Colonic mucosa (tissue), 4 donors: ENCODE measurements at places on chromosomes 2 and 18.

DNA sequence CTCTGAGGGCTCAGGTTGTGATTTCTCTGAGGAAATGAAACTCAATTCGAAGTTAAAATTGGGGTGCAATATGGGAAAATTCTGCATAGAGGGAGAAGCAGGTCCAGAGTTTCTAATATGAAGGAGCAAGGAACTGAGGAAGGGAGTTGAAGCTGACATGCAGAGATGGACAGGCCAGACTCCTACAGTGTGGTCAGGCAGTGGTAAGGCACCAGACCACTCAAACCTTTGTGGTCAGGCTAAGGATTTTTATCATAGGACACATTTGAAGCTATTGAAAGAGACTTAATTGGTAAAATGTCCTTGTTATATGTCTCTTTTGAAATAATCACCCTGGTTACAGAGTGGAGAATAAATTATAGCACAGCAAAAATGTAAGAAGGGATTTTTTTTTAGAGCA lies 1074.8 kb upstream of the CDH2 start:
- DNase-seq: no peak

DNA sequence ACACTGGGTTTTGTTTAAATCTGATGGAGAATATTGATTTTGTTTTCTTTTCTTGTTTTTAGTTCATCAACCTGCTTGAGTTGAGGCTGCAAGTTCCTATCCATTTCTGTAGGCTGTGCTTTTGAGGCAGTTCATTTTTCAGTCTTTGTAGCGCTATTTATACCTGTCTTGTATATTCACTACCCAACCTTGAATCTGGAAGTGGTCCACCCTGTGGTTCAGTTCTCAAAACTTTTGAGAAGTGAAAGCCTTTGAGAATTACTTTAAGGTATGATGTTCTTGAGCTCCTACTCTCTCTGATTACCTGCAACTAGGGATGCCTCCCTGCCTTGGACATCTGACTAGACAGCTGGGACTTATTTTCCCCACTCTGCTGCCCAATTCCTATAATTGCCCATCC lies 53.5 kb upstream of the KCNE4 start:
- no peak for DNase-seq

GRCh38 chr2:19767899-19768298 lies 133.9 kb downstream of the TTC32 start:
- DNase-seq: no peak

DNA sequence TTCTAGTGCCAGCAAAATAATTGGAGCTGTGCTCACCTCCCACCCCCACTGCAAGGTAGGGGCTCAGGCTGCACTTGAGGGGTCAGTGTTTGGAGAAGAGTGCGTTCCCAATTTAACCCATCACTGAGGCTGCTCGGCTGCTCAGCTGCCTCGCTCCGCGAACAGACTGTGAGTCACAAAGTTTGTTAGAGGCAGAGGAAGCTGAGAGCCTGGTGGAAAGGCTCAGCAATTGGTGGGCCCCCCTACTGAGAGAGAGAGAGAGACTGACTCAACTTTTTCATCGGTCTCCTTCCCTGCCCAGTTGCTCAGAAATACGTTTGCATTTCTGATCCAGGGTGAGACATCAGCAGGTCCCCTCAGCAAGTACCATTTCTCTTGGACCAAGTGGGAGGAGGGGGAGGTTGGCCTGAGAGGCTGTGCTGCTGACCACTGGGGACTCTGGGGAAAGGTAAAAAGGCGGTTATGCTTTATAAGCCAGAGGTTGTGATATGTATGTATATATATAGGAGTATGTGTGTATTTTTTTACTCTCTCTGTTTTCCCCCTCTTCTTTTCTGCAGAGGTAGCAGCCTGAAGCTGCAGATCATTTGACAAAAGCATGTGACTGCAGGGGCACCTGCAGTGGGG lies 1.5 kb downstream of the EFR3B start:
- DNase-seq: no peak

DNA sequence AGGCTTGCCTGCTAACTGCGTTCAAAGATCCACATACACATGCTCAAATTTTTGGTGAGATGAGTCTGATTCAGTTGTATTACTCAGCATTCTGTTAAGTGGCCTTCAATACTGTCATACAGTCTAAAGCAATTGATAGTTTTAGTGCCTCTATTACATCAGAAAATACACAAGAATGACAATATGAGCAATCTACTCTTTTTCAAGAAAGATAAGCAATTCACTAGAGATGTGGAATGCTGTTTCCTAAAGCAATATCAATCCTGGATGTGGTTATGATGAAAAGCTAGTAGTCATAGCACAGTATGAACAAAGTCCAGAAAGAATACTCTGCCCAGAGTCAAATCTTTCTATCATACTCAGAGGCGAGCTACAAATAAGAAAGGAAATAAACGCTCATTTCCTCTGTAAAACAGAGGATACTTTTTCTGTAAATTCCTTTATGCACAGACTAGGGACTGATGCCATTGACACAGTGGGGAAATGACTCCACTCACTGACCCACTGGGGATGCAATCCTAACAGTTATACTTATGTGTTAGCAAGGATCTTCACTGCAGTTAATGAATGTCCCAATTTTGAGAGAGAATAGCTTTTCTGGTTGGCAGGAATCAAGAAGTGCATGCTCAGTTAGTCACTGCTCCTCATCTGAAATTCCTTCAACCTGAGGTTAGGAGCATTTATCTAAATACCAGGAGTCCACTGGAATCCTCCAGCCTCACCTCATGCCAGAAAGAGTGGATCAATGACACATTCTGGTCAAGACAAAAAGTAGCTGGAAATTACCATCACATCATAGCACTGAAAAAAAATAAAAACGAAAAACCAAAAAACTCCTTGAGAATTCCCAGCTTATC lies 83.3 kb downstream of the PDE11A start:
- no peak for DNase-seq

- no peak for DNase-seq
These were observed 437.4 kb upstream of the MC4R start for GRCh38 chr18:60809937-60810336.

GRCh38 chr2:86020984-86021383 lies 84.7 kb downstream of the POLR1A start:
- DNase-seq: peak; percentile 38

- DNase-seq: no peak
These were observed 271.2 kb upstream of the SETBP1 start for GRCh38 chr18:44409515-44409914.

GRCh38 chr2:68429311-68429826 lies 37.7 kb downstream of the FBXO48 start:
- DNase-seq: no peak

DNA sequence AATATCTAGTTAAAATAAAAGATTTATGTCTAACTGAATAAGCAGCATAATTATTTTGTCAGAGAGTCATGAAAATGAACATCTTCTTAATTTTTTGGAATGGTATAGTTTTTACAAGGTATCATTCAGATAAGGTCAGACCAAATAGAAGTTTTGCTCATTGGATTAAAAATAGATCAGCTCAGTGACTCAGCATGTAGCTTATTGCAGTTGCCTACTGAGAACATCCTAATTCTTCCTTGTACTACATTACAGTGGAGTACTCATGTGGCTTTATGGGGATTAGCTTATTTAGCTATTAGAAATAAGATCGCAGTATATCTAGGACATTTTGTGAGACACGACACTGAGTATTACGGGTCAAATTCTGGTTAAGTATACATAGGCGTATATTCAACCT lies 38.2 kb upstream of the PPM1B start:
- DNase-seq: no peak

DNA sequence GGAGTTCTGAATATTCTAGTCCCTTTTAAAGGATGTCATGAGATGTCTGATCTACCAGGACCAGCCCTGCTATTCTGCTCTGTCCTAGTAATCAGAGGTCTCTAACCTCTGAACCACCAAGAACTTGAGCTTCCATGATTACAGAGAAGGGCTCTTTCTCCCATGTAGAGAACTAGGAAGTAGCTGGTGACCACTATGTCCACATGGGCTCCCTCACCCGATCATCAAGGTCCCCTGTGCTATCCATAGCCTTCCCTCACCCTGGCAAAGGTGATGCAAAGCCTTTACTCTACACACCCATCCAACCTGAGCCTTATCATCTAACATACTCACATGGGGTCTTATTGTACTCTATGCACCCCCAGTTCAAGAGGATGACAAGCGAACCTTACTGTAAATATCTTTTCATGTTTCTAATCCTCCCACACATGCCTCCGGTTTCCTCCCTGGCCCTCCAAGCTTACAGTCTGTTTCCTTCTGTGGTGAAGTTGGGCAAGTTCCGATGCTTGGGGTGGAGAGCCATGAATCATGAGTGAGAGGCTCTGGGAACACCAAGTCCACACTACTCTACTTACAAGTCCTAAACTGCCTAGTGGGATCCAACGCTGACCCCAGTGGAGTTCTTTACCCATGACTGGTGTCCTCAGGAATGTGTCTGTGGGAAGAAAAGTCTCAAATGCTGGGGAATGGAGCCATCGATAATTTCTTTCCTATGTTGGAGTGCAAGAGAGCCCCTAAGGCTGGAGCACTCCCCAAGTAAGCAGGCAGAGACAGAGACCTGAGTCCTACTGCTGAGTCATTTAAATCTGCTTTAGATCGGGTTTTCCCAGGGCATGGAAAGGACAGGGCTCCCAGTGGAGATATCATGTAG lies 73.3 kb upstream of the KLF7 start:
- DNase-seq: no peak

DNA sequence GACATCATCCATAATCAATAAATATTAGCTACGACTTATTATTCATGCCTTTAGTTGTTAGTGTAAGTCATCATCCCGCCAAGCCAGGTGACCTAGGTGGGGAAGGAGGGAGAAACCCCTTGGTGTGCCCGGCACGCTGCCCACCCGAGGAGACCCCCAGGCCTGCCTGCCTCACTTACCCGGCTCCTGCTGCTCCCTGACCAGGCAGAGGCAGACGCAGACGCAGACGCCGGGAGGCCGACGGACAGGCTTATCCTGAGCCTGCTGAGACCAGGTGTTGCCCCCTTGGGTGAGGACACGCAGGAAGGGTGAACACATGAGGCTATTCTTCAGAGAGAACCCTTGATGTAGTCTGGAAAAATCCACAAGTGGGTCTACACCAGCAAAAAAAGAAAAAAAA lies 401.8 kb downstream of the GALR1 start:
- DNase-seq: no peak

DNA sequence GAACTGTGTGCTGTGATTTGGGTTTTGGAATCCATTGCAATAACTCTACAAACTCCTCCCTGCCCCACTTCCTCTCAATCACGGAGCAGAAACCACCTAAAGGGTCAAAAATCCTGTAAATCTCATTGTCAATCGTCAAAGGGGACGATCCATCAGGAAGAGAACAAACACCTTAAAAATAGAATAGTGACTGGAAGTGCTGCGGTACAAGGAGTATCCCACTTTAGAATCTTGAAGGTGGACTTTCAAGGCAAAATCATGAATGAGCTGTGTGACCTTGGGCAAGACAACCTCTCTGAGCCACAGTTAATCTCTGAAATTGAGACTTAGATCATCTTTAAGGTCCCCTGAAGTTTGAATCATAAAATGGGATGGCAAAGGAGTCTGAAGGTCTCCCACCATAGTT lies 5.9 kb downstream of the PMAIP1 start:
- no peak for DNase-seq

DNA sequence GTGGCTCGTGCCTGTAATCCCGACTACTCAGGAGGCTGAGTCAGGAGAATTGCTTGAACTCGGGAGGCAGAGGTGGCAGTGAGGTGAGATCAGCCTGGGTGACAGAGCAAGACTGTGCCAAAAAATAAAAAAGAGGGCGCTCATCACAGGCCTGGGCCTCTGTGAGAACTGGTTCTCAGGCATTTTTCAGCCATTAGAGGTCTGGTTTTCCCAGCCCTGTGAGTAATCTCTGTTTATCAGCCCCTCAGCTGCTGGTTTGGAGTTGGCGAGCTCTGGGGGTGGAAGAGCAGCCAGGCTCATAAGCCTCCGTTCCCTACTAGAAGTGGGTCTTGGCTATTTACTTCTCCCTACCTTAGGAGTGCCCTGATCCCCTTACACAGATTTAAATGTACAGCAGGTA lies 53.1 kb downstream of the CHRNA1 start:
- DNase-seq: no peak

DNA sequence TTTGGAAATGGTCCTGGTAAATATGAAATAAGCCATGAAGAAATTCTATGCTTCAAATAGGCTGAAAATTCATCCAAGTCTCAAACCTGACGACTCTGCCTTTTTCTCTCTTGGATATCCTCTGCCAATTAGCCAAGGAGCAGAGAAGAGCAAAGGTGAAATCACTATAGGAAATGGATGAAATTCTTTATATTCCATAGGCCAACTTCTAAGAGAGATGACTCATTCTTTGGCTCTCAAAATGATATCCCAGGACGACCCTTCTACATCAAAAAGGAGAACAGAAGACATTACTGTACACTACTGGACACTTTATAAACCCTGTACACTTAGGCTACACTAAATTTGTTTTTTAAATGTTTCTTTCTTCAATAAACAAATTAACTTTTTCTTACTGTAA lies 22.7 kb downstream of the PDE1A start:
- no peak for DNase-seq

GRCh38 chr2:10352972-10353371 lies 50.3 kb downstream of the HPCAL1 start:
- no peak for DNase-seq

DNA sequence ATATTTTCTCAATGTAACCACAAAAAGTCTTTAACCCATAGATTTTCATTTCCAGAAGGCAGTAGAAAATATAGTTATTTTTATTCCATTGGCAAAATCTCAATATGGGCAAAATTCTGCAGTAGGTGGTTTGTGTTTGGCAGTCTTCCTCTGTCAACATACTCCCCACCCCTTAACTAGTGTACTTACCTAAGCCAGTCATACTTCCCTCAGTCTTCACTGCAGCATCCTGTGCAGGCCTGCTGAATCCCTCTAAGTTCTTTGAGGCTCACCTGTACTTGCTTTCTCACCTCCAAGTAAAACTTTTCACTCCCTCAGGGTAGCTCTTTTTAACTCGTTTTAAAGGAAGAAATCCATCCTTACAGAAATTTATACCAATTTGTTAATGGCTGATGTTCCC lies 6.8 kb downstream of the CARF start:
- DNase-seq: no peak

DNA sequence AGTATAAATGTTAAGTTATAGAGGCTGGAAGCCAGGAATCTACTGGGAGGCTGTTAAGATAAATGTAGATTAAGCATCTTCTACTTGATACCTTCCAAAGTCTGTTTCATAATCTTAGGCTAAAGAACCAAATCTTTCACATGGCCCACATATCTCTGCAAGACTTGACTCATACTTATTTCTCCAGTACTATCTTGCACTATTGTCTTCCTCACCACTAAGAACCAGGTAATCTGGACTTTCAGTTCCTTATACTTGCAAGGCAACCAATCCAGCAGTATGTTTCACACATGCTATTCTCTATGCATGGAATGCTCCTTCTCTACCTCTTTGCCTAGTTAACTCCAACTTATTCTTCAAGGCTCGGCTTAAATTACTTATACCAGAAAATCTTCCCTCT lies 62.2 kb downstream of the RBMS1 start:
- no peak for DNase-seq
